Uterus (tissue), 4 donors: ENCODE measurements at places on chromosomes 13 and 19. TPM values are rescaled to one million over a fixed set of nuclear protein-coding genes. Genes with fewer than 3 reads are reported as not detected.

DNA sequence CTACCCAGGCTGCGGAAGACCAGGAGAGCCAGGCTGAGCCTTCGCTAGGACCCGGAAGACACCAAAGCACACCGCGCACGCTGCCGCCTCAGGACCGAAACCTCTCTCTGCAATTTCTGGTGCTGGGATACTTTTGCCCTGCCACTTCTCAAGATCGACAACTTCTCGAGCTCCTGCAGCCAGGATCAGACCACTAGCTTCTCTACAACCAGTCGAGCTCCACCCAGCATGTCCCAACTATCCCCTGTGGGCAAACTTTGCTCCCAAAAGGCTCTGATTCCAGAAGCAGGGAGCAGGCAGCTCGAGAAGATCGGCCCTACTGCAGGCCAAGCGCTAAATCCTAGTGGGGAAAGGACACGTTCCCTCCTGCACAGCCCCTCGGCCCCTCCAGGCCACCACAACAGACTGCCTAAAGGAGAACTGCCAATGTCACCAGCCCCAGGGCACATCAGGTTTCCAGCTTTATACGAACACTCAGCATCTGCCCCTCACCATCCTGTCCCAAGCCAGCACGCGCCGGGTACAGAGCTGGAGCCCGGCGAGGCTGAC lies 979 bp downstream of the AKAP8 start:
- peaks cover 27% of the 10 kb centered on the region for H3K4me1 ChIP-seq
- no peak for DNase-seq
- peak overlapping the region; percentile 56 for H3K4me3 ChIP-seq
- no peaks in the 10 kb centered on the region for H3K27me3 ChIP-seq

- H3K36me3 ChIP-seq, result no peaks in the 10 kb centered on the region
- no peak overlapping the region for H3K27ac ChIP-seq
- no peak overlapping the region for H3K4me3 ChIP-seq
These were observed 4.4 kb upstream of the COMP start for GRCh38 chr19:18795540-18795939.

DNA sequence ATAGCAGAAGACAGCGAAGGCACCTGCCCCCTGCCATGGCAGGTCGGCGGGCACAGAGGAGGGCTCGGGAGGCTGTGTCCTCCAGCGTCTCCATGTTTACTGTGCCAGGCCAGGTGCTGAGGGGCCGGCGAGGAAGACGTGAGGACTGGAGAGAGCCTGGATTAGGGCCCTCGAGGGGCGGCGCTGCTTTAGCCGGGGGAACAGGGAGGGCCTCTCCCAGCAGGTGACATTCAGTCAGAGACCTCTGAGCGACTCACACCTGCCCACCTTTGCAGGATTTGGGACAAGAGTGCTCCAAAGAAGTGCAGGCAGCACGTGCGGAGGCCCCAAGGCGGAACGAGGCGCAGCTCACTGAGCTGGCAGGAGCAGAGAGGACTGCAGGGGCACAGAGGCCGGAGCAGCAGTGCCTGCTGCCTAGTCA lies 17.6 kb downstream of the KDM4B start:
- H3K4me1 ChIP-seq, result no peaks in the 10 kb centered on the region
- H3K36me3 ChIP-seq, result no peaks in the 10 kb centered on the region
- H3K27ac ChIP-seq, result no peak overlapping the region
- no peaks in the 10 kb centered on the region for H3K27me3 ChIP-seq

DNA sequence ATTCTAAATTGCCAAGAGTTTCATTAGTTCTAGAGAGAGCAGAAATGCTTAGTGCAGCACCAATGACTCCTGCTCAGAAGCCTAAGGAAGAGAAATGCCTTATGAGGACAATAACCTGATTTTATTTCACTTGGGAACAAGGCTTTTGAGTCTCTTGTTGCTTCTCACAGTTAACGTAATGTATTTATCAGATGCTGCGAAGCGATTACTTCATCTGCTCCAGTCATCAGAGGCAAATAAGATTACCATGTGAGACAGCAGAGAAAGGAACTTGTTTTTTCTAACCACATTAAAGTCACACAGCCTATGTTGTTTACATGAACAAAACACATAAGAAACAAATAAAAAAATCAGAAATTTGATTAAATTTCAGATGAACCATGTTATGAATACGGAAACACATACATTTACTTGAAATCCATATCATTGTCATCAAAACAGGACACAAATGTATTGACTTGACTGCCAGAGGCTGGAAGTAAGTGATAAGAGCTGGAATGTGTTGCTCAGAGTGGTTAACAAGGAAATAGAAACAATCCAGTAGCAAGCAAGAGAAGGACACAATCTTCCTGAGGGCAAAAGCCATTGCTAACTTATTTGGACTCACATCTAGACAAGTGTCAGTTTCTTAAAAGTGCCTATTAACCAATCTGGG lies 147.3 kb downstream of the LHFPL6 start:
- peaks cover 9% of the 10 kb centered on the region for H3K4me1 ChIP-seq
- no peak for DNase-seq
- no peak overlapping the region for H3K27ac ChIP-seq
- H3K4me3 ChIP-seq, result no peak overlapping the region

- DNase-seq, result no peak
- H3K4me3 ChIP-seq, result no peak overlapping the region
- H3K27ac ChIP-seq, result peak overlapping the region; percentile 20
- H3K36me3 ChIP-seq, result no peaks in the 10 kb centered on the region
These were observed 378 bp downstream of the TLE6 start for GRCh38 chr19:2977746-2978138.

- no peak for DNase-seq
- no peaks in the 10 kb centered on the region for H3K4me1 ChIP-seq
- no peaks in the 10 kb centered on the region for H3K27me3 ChIP-seq
- no peaks in the 10 kb centered on the region for H3K36me3 ChIP-seq
- H3K4me3 ChIP-seq, result no peak overlapping the region
- H3K27ac ChIP-seq, result no peak overlapping the region
These were observed 161.6 kb downstream of the ZIC5 start for GRCh38 chr13:99809926-99810325.

DNA sequence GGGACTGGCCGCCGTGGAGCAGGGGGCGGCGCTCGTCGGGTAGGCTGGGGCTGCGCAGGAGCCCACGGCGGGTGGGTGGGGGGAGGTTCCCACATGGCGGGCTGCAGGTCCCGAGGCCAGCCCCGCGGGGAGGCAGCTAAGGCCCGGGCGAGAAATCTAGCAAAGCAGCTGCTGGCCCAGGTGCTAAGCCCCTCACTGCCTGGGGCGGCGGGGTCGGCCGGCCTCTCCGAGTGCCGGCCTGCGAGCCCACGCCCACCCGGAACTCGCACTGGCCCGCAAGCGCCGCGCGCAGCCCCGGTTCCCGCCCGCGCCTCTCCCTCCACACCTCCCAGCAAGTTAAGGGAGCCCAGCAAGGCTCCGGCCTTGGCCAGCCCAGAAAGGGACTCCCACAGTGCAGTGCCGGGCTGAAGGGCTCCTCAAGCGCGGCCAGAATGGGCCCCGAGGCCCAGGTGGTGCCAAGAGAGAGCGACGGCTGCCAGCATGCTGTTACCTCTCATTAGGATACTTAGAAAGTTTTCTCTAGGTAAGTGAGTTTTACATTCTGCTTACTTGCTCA lies 1463.5 kb upstream of the MIR17HG start:
- H3K36me3 ChIP-seq, result no peaks in the 10 kb centered on the region
- H3K27me3 ChIP-seq, result no peaks in the 10 kb centered on the region
- no peak for DNase-seq
- no peak overlapping the region for H3K27ac ChIP-seq

Gene PLPPR2
- 35.2 TPM for total RNA-seq

DNA sequence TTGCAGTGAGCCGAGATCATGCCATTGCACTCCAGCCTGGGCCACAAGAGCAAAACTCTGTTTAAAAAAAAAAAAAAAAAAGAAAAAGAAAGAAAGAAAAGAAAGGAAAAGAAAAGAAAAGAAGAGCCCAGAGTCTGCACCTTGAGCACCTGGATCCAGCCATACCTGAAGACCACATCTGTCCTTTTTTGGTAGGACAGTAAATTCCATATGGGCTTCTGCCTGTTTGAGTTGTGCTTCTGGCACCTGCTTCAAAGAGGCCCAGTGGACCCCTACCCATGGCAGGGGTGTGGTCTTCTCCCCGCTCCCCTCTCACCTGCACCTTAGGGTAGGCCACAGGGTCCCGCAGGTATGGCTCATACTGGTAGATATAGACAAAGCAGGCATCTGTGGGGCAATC lies 5.8 kb downstream of the TM6SF2 start:
- H3K27me3 ChIP-seq, result no peaks in the 10 kb centered on the region
- no peaks in the 10 kb centered on the region for H3K4me1 ChIP-seq
- no peak for DNase-seq

GRCh38 chr13:25117312-25117711 lies 21.4 kb downstream of the PABPC3 start:
- H3K27ac ChIP-seq, result no peak overlapping the region
- no peaks in the 10 kb centered on the region for H3K4me1 ChIP-seq
- no peaks in the 10 kb centered on the region for H3K36me3 ChIP-seq
- H3K4me3 ChIP-seq, result no peak overlapping the region

Gene KLK2
- 0.41 TPM for total RNA-seq

Gene PIH1D1
- total RNA-seq, result 31.8 TPM
